Tibial nerve (tissue), 4 donors: ENCODE measurements at places on chromosomes 3 and 15. TPM values are rescaled to one million over a fixed set of nuclear protein-coding genes. Genes with fewer than 3 reads are reported as not detected.
A peak's percentile ranks its signal among the peaks of the same experiment; 100 is the strongest.

USP50 gene
- total RNA-seq = not detected

- no peak for DNase-seq
- no peaks in the 10 kb centered on the region for H3K36me3 ChIP-seq
- H3K4me1 ChIP-seq = no peaks in the 10 kb centered on the region
- H3K4me3 ChIP-seq = no peak overlapping the region
These were observed 15.9 kb upstream of the LTF start for GRCh38 chr3:46480491-46481195.

VGLL3 gene
- total RNA-seq = 81.5 TPM

- peaks cover 39% of the 10 kb centered on the region for H3K4me1 ChIP-seq
- no peaks in the 10 kb centered on the region for H3K27me3 ChIP-seq
- H3K27ac ChIP-seq = peak overlapping the region; percentile 98
- H3K4me3 ChIP-seq = peak overlapping the region; percentile 98
These were observed 515 bp downstream of the EIF4G1 start for GRCh38 chr3:184314700-184315542.

DNA sequence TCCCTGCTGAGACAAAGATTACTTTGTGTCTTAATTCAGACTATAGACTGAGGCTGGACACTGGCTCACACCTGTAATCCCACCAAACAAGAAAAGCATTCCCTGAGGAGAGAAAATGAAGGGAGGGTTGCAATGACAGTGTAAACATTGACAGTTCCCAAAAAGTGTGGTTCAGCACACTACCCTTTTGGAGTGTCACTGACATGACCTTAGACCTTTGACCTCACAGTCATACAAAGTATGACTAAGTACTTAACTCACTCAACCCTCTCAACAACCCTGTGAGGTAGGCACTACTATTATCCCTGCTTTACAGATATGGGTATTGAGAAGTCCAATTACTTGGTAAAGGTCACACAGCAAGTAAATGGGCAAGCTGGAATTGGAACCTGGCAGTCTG, 341.7 kb downstream of the LRRC3B start:
- no peaks in the 10 kb centered on the region for H3K4me1 ChIP-seq
- no peak overlapping the region for H3K27ac ChIP-seq
- DNase-seq = no peak
- H3K4me3 ChIP-seq = no peak overlapping the region
- no peaks in the 10 kb centered on the region for H3K36me3 ChIP-seq

HRG gene
- total RNA-seq = not detected

P3H2 gene
- total RNA-seq = 17.0 TPM

- no peaks in the 10 kb centered on the region for H3K4me1 ChIP-seq
- H3K27ac ChIP-seq = no peak overlapping the region
- H3K4me3 ChIP-seq = no peak overlapping the region
- no peak for DNase-seq
These were observed 93.0 kb downstream of the CADM2 start for GRCh38 chr3:85051786-85052185.

CHL1 gene
- total RNA-seq = 279 TPM

CCDC54 gene
- total RNA-seq = not detected

GRCh38 chr3:172511783-172512762, 11.2 kb downstream of the TNFSF10 start:
- peaks cover 45% of the 10 kb centered on the region for H3K4me1 ChIP-seq
- no peaks in the 10 kb centered on the region for H3K27me3 ChIP-seq
- DNase-seq = peak; percentile 40
- H3K4me3 ChIP-seq = no peak overlapping the region

DNA sequence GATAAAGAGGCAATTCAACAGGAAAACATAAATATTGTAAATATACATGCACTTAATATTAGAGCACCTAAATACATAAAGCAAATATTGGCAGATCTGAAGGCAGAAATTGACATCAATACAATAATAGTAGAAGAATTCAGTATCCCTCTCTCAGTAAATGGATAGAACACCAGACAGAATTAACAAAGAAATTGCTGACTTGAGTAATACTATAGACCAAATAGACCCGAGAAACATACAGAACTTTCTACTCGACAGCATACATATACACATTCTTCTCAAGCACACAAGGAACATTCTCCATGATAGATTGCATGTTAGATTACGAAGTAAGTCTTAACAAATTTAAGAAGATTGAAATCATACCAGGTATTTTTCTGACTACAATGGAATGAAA, 50.2 kb downstream of the OXSM start:
- H3K27ac ChIP-seq = no peak overlapping the region
- H3K36me3 ChIP-seq = no peaks in the 10 kb centered on the region
- no peaks in the 10 kb centered on the region for H3K27me3 ChIP-seq
- DNase-seq = no peak

DNAH12 gene
- under 0.01 TPM for total RNA-seq

- peak overlapping the region; percentile 52 for H3K27ac ChIP-seq
- no peaks in the 10 kb centered on the region for H3K27me3 ChIP-seq
- DNase-seq = no peak
- no peaks in the 10 kb centered on the region for H3K36me3 ChIP-seq
- H3K4me1 ChIP-seq = no peaks in the 10 kb centered on the region
These were observed 215.5 kb downstream of the PDZRN3 start for GRCh38 chr3:73409138-73409763.

DGKG gene
- total RNA-seq = 5.7 TPM

GRCh38 chr3:99315896-99316295, 322.5 kb upstream of the COL8A1 start:
- no peaks in the 10 kb centered on the region for H3K36me3 ChIP-seq
- no peaks in the 10 kb centered on the region for H3K27me3 ChIP-seq
- no peak for DNase-seq

SH2D7 gene
- not detected for total RNA-seq

- peak overlapping the region; percentile 6 for H3K4me3 ChIP-seq
- no peaks in the 10 kb centered on the region for H3K27me3 ChIP-seq
- peak overlapping the region; percentile 76 for H3K27ac ChIP-seq
- H3K4me1 ChIP-seq = peaks cover 34% of the 10 kb centered on the region
These were observed 22.0 kb downstream of the STARD5 start for GRCh38 chr15:81301815-81302399.

CCR3 gene
- not detected for total RNA-seq

TMCO5A gene
- not detected for total RNA-seq

MYLK gene
- total RNA-seq = 81.2 TPM
